ENCODE measurements at places on chromosomes 7 and 10.

GRCh38 chr10:29309465-29309864 is 20.6 kb downstream of the LYZL1 start:
- no peak for DNase-seq

DNA sequence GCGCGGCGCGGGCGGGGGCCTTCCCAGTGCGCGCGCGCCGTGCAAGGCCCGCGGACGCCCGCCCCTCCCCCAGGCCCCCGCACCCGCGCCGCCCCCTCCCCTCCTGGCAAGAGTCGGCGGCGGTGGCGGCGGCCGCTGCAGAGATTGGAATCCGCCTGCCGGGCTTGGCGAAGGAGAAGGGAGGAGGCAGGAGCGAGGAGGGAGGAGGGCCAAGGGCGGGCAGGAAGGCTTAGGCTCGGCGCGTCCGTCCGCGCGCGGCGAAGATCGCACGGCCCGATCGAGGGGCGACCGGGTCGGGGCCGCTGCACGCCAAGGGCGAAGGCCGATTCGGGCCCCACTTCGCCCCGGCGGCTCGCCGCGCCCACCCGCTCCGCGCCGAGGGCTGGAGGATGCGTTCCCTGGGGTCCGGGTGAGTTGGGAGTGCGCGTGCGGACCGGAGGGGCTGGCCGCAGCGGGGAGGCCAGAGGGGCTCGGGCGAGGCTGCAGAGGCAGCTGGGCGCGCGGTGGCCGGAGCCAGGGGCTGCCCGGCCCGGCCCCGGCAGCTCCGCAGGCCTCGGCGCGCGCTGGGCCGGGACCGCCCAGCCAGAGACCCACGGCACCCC is at the start of gene BMPR1A:
Gene BMPR1A, plus strand, starts transcription at position 109 of the 602 bp plus-strand sequence. CDS start 119,400 bp downstream, outside the sequence.
- no peak for DNase-seq

DNA sequence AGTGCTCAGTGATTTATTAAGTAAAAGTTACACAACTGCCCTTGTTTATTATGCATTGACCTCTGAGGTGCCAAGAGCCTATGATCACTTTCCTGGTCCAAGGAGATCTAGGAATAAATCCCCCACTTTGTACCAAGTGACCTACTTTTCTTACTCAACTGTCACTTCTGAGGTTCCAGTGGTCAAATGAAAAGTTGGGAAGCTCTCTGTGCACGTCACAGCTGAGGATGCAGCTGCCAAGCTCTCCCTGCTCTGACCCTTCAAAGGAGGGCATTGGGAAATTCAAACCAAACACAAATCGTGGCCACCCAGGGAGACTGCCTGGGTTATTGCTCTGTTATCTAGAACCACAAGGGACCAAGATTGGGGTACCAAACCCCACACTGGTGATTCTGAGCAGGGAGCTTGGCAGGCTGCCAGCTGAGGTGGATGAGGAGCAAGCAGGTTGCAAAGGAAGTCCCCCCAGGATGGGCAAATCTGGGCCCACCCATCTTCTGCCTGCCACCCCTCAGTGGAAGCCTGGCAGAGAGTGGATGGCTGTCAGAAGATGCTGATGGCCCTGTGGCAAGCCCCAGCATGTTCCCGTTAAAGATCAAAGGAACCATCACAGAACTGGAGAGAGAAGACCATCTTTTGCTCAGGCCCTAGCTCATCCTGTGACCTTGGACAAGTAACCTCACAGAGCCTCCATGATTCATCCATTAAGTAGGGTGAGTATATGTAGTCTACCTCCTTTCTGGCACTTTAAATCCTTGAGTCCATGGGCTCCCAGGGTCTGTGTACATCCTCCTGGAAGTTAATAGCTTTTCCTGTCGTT is 106.8 kb downstream of the PPP1R3C start:
- no peak for DNase-seq

GRCh38 chr7:132343199-132343598 is 233.1 kb downstream of the PLXNA4 start:
- no peak for DNase-seq

GRCh38 chr7:80134536-80135308 is at the start of gene GNAI1:
TSS of gene GNAI1 (plus strand) at chr7:80134831. CDS start at chr7:80135161, 330 bp downstream.
- no peak for DNase-seq

Measured in stimulated activated CD4-positive, alpha-beta T cell treated with anti-CD3 and anti-CD28 coated beads, Interleukin-12 subunit alpha, Interleukin-12 subunit beta, amount 100 ng/mL, for 48 hours (primary cell).